ENCODE measurements at places on chromosomes 12 and 14.

- DNase-seq, result peak; percentile 29
Measured at GRCh38 chr14:78254911-78255461, 84.8 kb downstream of the NRXN3 start.

DNA sequence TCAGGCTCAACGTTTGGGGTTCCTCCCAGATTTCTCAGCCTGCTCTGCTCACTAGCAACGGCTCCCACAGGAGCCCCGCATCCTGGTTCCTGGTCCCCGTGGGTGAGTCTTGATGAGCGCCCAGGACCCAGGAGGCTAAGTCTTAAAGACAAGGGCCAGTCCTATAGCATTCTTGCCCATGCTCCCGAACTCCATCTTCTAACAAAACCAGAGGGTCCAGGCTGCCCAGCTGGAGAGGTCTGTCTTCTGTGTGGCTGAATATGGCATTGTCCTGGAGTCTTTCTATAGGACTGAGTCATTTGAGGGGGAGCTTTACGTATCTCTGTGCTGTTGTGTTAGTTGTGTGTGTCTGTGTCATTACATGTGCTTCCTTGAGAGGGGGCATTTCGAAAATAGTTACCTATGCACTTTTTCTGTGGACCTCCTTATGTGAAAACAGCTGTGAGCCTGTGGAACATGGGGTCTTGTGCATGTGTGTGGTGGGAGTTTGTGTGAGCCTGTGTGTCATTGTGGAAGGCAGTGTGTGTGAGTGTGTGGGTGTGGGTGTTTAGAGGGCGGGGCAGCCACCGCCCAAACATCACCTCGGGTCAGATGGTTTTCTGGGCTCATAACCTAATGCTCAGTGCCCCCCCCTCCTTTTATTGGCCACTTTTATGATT, 9.1 kb upstream of the TBX5 start:
- no peak for DNase-seq

GRCh38 chr14:51072976-51073375, 21.9 kb downstream of the TRIM9 start:
- DNase-seq, result no peak

GRCh38 chr14:32934073-32934880, 4.4 kb upstream of the NPAS3 start:
- DNase-seq, result peak; percentile 47

GRCh38 chr14:28778138-28779117, 11.8 kb downstream of the FOXG1 start:
- no peak for DNase-seq

DNA sequence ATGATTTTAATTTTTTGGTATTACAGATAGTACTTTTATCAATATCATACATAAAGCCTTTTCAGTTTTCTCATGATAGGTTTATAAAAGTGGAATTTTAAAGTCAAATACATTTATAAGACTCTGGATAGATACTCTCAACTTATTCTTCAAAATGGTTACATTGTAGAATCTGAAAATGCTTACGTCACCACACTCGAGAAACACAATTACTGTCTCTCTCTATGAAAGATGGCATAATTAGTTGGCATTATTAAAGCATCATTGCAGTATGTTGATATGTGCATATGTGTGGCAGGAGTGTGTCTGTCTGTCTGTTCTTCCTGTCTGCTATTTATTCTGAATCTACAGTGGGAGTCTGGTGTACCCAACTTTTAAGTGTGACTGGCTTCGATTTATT, 397.1 kb downstream of the SNAPC1 start:
- no peak for DNase-seq

DNA sequence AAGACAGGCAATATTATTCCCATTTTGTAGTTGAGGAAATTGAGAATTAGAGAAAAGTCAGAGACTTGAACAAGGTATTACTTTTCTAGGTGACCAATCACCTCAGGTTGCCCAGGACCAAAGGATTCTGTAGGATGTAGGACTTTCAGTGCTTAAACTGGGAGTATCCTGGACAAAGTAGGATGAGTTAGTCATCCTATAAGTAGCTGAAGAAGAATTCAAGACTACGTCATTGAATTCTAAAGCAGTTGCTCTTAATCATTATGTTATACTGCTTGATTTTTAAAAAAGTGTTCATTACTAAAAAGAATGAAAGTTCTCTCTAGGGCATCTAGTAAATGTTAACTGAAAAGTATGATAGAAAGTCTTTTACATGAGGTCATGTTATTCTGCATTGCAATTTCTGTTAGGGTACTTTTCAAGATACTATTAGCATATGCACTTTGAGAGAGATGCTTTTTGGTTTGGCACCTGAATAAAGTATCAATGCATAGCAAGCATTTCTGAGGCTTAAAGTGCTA, 101.7 kb downstream of the RTN1 start:
- no peak for DNase-seq

DNA sequence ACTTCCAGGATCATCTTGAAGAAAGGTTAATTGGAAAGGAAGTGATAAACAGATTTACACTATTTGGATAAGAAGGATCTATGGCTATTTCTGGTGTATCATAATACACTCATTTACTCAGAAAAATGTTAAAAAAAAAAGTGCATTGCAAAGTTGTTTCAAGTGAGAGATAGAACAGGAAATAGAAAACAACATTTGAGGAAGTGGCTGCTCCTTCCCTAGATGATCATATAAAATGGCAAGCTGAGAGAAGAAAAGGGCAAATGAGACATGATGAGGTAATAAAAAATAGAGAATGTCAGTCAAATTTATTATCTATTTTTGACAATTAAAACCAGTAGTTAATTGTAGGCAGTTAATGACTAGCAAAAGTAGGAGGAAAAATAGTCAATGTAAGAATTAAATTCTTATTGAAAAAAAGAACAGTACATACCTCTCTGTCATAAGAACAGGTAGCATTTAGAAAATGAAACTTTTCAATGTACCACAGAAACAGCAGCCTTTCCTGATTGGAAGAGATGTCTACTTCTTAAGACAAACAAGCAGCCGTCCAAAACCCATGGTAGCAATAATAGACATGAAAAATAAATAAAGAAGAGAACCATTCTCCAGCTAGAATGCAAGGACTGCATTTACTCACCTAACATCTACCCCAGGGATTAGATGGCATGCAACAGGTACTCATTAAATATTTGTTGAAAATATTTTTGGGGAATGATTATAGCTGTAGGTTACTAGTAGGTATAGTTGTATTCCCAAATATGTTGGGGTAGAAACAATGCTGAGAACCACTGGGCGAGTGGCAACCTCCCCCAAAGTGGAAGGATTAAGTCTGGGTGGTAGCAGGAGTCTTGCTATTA, 63.9 kb upstream of the GRIP1 start:
- no peak for DNase-seq

DNA sequence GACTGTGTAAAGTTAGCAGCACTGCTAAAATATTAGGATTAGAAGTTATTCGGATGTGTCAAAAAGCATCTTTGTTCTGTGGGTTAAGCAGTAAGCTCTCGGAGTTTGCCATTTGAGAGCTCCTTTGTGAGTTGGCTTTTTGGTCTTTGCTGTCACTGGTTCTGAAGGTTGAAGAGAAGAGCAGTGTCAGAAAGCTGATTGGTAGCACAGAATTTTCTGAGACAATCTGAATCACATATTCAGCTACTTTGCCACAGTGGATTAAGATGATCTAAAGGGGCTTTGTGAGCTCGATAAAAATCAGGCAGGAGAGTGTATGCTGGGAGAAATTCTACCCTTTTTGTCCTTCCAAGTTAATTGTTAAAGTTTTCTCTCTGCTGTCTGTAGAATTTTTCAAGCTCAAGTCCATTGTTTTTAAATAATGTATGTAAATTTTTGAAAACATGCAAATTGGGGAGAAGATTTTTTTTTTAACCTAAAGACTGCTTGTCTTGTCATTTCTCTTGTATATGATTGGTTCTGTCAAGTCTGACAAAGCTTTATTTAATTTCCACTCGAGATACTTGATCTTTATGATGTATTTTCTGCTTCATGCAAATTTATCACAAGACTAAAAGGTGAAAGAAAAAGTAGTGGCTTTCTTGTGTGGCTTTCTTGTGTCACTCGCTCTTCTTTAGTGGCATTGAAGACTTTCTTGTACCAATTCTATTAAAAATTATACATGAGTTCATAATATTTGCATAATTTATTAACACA, 307.3 kb downstream of the EGLN3 start:
- no peak for DNase-seq

- DNase-seq, result no peak
Measured at GRCh38 chr14:38404616-38405015, 148.7 kb upstream of the CLEC14A start.

DNA sequence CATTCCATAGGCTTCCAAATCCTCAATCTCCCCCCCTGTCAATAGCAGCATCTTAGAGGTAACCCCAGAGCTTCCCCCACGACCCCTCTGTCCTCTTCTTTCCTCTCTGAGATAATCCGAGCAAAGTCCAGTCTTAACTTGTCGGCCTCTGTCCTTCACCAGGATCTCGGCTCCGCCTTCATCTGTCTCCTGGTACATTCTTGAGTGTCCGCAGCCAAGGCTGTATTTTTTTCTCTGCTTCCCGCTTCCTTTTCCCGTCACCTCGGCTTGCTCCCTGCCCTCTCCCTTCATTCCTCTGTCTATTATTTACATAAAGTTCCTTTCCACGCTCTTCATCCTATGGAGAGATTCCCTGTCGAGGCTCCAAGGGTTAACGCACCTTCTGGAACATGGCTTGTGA, 153.9 kb upstream of the GSC start:
- no peak for DNase-seq

DNA sequence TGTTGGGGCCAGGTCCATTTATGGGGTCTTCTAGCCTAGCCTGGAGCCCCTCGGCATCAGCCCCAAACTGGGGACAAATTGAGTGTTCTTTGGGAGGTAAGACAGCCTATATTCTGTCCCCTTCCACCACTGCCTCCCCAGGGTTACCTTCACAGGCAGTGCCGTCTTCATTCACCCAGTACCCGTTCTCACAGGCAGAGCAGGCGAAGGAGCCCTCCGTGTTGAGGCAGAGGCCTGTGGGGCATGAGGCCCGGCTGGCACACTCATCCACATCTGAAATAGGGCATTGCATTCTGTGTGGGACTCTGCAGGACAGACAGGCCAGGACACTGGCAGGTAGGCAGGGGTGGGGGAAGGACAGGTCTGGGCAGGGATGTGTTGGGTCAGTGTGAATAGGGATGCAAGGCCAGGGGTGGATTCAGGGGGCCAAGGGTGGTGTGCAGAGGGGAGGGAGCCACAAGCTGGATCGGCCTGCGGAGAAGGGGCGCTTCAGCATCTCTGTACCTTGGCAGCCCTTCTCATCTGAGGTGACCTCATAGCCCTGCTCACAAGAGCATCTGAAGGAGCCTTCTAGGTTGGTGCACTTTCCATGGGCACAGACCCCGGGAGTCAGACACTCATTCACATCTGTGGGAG, 16.1 kb downstream of the ISCA2 start:
- DNase-seq, result no peak

- DNase-seq, result no peak
Measured at GRCh38 chr12:29792853-29793252, 9.1 kb upstream of the TMTC1 start.

GRCh38 chr14:68740788-68741476, 51.9 kb downstream of the ZFP36L1 start:
- DNase-seq, result no peak

- DNase-seq, result no peak
Measured at GRCh38 chr14:35865611-35866324, 39.6 kb downstream of the BRMS1L start.

DNA sequence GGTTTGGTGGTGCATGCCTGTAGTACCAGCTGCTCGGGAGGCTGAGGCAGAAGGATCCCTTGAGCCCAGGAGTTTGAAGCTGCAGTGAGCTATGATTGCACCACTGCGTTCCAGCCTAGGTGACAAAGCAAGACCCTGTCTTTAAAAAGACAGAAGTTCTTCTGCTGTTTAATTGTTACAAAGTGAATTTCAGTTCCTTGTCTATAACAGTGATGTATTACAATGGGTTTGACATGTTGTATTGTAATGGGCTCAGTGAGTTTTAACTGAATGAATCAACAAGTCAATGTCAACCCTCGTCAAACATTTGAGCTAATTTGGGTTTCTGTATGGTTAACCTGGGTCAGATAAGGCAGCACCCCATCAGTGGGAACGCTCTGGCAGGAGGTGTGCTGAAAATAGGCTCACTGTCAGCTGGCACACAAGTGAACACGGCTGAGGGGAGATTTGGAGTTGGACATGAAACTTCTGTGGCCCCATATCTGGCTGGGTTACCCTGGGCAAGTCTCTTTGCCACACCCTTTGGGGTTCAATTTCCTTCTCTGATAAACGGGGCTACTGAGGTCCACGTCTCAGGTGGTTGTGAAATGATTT, 14.0 kb upstream of the TRPV4 start:
- DNase-seq, result no peak

DNA sequence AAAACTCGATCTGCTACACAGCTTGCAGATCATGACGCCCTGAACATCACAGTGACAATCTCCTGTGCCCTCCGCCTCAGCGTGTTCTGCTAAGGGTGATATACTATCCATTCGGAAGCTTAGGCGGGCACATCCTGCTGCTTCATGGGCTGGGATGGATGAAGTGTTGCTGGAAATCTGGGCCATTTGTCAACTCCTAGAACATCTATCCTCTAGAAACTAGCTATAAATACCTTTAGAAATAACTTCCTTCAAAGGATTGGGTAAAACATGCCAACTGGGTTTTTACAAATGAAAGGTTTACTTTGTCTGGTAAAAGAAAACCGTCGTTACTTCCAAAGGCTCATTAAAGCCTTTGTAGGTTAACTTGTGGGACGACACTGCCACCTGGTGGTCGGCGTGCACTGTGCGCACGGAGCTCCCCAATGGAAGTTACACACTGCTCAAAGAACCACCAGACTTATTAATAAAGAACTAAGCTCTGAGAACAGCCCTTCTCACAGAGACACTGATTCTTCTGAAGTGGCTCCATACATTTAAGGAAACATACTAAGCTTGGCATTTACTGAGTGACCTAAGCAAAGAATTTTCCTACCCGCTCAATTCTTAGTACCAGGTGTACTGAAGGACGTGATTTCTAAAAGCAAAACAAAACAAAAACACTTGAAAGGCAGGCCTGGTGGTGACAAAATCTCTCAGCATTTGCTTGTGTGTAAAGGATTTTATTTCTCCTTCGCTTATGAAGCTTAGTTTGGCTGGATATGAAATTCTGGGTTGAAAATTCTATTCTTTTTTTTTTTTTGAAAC, 21.6 kb upstream of the CACNA2D4 start:
- DNase-seq, result peak; percentile 69

Data from NCI-H510A treated with DMSO at 0.1 percent for 48 hours (cell line).